ENCODE measurements at places on chromosomes 12 and 14.

DNA sequence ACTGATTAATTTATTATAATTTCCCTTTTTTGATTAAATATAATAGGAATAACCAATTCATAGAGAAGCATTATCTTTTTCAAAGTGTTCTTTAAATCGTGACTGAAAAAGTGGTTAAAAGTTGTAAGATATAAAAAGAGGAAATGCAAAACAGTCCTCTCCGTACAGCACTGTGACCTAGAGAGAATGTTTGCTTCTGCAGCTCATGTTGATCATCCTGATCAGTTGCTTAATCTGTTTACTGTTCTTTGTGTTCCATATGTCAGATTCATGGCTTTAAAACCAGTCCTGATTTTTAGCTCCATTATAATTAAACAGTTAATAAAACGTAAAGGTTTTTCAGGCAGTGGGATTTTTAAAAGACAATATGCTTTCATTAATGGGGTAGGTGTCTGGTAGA lies 4.7 kb downstream of the TTC8 start:
- DNase-seq: no peak

DNA sequence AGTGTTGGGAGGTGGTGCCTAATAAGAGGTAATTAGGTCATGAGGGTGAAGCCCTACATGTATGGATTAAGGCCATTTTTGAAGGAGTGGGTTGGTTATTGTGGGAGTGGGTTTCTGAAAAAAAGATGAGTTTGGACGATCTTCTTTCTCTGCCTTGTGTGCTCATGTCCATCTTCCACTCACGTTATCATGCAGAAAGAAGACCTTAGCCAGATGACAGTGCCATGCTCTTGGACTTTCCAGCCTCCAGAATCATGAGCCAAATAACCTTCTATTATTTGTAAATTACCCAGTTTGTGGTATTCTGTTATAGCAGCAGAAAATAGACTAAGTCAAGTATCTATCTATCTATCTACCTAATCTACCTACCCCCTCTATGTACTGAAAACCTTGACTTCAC lies 71.9 kb downstream of the SDR9C7 start:
- DNase-seq: no peak

- DNase-seq: no peak
Measured at GRCh38 chr14:26833621-26834176, 235.9 kb upstream of the NOVA1 start.

DNA sequence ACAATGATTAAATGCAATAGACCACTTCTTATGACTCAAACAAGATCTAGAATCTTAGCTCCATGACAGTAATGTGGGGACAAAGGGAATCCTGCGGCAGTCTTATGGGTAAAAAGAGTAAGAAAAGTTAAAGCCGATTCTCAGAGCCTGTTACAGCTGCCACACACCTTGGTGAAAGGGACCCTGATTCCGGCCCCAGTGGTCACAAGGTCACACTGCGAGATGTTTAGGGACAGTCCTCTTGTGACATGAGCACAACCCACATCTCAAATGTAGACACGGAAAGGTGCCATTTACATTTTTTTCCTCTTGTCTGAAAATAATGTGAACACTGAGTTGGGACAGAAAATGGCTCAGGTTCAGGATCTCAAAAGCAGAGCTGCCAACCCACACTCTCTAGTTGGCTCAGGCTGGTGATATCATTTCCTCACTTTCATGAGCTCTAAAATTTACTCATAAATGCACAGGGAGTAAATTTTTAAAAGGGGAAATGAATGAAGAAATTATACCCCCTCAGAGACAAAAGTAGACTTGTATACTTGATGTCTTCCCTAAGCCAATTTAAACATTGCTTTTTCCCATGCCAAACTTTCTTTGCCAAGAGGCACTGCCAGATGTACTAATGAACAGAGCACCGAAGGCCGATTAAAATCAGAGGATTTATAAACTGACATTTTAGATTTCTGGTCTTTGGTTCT lies 113.1 kb upstream of the OVCH1 start:
- DNase-seq: no peak

GRCh38 chr14:34766606-34767005 lies 52.2 kb upstream of the CFL2 start:
- no peak for DNase-seq

DNA sequence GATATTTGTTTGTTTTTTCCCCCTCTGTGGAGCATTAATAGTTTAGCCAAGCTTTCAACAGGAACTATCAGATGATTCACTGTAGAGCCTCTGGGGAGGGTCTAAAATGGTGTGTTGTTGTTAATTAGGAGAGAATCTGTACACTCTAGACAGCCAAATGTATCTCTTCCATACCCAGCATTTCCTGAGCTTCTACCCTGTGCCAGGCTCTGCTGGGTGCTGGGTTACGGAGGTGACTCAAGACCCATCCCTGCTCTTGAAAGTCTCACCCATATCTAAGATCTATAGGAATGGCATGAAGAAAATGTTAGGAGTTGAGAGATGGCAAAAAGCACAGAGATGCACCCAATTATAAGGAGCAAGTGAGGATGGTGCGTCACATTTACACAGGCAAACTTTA lies 245.8 kb downstream of the C12orf75 start:
- DNase-seq: no peak

DNA sequence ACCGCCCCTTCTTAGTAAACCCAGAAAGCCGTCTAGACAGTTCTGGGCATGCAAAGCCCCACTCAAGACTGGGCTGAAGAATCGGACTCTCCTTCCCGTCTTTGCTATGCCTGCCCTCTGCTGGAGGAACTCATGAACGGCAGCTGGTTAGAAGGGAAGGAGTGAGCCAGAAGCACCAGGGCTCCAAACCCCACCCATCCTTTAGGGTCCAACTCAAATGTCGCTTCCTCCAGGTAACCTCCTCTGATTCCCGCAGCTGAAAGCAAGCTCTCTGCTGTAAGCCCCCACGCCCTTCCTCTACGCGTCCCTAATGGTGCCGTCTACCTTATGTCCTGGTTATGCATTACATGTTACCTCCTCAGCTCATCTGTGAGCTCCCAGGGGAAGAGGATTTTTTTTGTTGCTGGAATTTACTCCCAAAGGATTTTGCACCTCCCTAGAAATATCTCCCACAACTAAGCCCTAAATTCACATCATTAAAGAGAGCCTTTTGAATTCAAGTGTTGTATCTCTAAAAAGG lies 59.0 kb upstream of the SCN8A start:
- no peak for DNase-seq

GRCh38 chr12:95054206-95054605 lies 19.2 kb downstream of the NR2C1 start:
- DNase-seq: no peak

GRCh38 chr14:82510007-82510406 lies 976.4 kb upstream of the SEL1L start:
- no peak for DNase-seq

- DNase-seq: no peak
Measured at GRCh38 chr14:53409969-53410368, 256.8 kb upstream of the DDHD1 start.

DNA sequence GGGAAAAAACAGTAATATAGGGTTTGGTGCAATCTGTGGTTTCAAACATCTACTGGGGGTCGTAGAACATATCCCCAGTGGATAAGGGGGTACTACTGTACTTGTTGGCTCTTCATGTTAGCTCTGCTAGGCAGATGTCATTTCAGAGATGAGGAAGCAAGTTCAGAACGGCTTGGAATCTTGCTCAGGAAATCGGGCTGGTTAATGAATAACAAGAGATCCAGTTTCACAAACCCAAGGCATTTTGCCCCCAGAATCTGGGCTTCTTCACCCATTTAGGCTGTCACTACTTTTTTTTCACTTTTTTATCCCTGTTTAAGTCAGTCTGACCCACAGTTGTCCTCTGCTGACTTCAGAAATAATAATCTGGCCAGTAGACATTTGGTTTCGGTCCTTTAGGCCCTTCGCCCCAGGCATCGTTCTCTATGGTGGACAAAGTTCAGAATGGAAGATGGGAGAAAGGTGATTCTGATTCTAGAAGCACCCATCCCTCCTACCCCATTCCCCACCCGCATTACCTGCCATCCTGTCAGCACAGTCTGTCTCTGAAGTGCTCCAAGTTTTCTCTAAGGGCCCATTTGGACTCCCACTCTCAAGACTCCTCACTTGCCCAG lies 4.5 kb downstream of the SUOX start:
- no peak for DNase-seq

DNA sequence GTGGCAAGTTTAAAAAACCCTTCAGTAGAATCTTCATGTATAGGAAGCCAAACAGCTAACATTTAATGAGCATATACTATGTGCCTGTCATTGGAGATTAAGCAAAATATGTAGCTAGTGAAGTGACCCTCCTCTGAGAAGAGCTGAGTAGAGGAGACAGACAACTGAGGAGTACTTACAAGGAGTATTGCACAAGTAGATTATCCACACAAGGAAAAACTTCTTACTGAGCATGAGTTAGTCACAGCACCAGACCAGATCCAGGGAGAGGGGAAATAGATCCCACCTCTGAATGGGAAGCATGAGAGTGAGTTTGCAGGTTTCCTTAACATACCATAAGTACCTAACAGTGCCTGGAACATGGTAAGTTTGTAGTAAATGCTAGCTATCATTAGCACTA lies 33.0 kb downstream of the FRMD6 start:
- DNase-seq: no peak

DNA sequence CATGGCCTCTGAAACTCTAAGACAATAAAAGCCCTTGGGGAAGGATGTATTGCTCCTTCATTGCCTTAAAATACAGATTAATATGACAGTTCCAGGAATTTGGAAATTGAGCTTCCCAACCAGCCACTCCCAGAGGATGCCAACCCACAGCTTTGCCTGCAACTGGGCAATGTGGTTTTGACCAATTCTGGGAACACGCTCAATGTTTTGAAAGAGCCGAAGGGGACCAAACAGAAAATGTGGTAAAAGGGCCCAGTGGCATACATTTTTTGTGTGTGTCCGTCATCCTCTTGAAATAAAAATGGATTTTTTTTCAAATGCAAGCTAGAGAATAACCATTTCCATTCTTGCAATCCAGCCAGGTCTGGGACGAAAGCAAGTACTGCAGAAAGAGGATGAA lies 88.3 kb upstream of the PLEKHG7 start:
- DNase-seq: no peak

DNA sequence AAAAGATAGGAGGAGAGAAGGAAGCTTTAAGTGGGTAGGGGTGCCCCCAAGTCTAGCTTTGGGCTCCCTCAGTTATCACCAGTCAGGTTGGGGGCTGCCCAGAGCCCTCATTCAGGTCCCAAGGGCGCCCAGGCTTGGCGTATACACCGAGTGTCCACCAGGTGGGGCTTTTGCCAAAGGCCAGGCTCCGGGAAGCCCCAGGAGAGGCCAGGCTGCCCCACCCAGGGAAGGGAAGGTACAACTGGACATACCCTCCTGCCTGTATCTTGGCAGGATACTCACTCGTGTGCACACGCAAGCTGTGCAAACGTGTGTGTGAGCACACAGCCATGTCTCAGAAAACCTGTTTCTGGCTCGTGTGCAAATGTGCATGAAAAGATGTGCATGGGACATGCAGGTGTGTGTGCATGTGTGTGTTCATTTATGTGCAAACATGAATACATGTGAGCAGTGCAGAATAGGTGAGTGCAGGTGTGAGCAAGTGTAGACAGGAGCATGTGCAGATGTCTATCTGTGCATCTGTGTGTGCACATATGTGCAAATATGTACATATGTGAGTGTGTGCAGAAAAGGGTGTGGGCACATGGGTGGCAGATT lies 103.9 kb upstream of the MYL2 start:
- DNase-seq: no peak

DNA sequence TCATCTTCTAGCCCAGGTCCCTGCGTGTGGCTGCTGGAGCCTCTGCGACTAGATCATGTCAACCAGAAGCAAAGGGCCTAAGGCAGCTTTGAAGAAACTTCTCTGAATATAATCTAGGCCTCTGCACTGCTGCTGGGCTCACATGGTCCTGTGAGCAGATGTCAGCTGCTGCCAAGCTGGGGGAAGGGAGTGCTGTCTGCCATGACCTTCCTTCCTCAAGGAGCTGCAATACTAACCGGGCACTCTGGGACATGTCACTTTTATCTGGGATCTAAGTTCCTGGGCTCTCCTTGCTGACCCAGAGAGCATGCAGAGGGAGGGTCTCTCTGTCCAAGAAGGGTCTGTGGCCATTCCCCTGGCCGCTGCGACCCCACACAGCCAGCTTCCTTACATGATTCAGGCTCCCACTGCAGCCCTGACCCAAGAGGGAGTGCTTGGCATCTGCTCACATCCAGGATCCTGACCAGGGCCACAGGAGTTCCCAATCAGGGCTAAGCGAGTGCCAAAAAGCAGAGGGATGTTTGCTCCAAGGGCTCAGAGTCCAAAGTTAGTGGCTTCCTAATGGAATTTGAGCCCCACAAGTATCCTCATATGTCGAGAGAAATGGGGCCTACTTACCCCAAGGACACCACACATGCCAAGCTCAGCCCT lies 74.0 kb downstream of the PLEKHG3 start:
- DNase-seq: no peak

DNA sequence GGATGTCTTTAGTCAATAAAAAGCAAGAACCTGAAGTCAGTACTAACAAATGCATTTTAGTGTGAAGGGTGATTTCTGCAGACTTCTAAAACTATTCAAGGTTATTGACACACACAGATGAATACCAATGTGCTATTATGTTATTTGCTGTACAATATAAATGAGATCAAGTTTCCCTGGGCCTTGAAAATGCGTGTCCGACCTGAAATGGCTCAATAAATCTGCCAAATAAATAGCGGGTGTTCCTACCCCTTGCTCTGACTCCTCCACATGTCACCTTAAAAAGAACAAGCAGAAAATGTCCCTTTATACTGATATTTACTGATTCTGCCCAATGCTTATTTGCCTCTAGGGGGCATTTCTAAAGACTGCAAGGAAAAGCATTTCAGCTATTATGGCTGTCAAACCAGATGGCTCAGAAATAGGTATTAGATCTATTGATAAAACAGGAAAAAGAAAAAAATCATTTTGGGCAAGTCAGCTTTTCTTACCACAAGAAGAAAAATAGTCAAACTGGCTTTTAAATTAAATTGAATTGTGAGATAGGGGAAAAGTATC lies 367.3 kb upstream of the KITLG start:
- DNase-seq: no peak

GRCh38 chr14:21078287-21078686 lies 8.2 kb downstream of the ARHGEF40 start:
- DNase-seq: no peak

- no peak for DNase-seq
Measured at GRCh38 chr12:79983986-79984620, 49.2 kb upstream of the PPP1R12A start.

GRCh38 chr14:92280554-92281262 lies 42.3 kb upstream of the SLC24A4 start:
- no peak for DNase-seq

DNA sequence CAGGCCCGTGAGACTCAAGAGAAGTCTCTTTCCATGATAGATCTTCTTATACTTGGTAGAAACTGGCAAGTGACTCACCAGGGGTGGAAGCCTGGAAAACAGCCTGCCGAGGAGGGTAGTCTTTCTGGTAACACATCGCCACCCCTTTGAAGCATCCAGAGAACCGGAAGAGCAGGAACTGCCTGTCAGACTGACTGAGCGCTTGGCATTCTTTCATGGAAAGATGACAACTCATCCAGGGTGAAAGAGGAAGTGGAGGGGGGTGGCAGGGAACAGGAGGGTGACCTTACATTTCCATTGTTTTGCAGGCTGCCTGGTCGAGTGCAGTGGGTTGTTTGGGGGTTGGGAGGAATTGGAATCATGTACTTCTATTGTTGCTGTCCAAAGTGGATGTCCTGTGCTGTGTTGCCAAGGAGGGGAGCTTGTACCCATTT lies 34.5 kb downstream of the PRKCH start:
- peak; percentile 46 for DNase-seq

- no peak for DNase-seq
Measured at GRCh38 chr12:16072678-16073077, 161.5 kb downstream of the DERA start.

- DNase-seq: no peak
Measured at GRCh38 chr12:25988505-25988904, 30.0 kb downstream of the RASSF8 start.

- peak; percentile 76 for DNase-seq
Measured at GRCh38 chr14:36068777-36069534, 107.6 kb downstream of the PTCSC3 start.
